ENCODE measurements at places on chromosomes 13 and 19. TPM values are rescaled to one million over a fixed set of nuclear protein-coding genes. Genes with fewer than 3 reads are reported as not detected.

The FAM216B gene
- not detected for total RNA-seq

The ZNF571 gene
- total RNA-seq: 7.8 TPM

The SRRM5 gene
- 0.51 TPM for total RNA-seq

The SERP2 gene
- 3.4 TPM for total RNA-seq

The F10 gene
- total RNA-seq: 6.5 TPM

The ZFR2 gene
- not detected for total RNA-seq

The NRTN gene
- total RNA-seq: not detected

The FBXO17 gene
- 33.0 TPM for total RNA-seq

The MYH14 gene
- 11.8 TPM for total RNA-seq

The KIR2DL3 gene
- total RNA-seq: not detected

The RASAL3 gene
- total RNA-seq: 10.9 TPM
